ENCODE measurements at places on chromosomes 4 and X.

DNA sequence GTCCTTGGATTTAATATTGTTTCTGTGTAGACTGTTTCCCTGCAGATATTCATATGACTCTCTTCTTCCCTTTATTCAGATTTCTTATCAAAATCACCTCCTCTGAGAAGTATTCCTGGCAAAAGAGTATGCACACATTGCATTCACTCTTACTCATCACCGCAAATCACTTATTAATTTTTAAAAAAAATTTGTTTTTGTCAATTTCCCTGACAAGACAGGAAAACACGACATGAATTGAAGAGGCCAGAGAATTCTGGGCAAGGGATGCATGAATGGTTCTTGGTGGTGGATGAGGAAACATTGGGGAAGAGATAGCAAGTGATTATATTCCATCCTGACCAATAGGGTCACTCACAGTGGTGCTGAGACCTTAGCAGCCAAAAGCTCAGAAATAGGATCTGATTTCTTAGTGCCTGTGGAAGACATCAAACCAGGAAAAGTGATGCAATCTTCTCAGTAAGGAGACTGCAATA lies 522.5 kb upstream of the AGA start:
- no peak for DNase-seq

- no peak for DNase-seq
These were observed 5.9 kb downstream of the PHEX start for GRCh38 chrX:22037911-22038537.

- DNase-seq = no peak
These were observed 99.2 kb upstream of the ARSJ start for GRCh38 chr4:114078636-114079035.

GRCh38 chrX:85504381-85504780 lies 124.9 kb upstream of the POF1B start:
- DNase-seq = no peak

GRCh38 chr4:77471821-77472495 lies 133.7 kb upstream of the CXCL13 start:
- no peak for DNase-seq

DNA sequence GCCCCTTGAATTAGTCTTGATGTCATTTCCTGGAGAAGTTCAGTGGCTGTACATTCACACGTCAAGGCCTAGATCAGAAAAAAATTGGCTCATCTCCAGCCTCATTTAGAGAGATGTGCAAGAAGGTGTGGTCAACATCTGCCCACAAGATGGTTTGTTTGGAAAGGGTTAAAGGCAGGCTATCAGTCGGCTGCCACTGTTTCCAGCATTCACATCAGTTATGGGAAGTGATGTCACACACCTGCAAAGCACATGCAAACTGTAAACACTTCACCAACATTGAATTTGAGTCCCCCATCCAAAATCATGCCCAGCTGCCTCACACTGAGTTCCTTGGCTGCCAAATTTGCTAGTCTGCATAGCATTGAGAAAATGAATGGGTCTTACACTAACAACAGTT lies 498.3 kb upstream of the INTU start:
- no peak for DNase-seq

DNA sequence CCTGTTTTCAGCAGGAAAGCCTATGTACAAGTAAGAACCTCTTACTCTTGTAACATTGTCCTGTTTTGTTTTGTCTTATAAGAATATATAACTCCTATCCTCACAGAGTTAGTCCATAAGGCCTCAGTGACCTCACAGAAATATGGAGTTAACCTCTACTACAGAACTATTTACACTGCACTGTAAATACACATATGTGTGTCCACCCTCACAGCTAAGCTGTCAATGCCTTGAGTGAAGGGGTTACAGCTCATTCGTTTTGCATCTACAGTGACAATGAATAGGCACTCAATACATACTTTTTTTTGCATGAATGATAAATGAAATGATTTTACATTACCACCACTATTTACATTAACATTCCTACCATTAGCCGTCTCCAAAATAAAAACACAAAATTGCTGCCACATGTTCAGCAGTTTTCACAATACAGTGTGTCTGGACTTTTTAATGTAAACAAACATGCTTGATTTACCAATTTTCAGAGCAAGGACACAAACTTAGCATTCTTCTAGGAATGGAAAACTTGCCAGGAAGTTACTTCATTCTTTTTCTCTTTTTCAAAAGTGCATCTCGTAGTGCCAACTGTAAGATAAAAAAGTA lies 9.5 kb upstream of the NAAA start:
- DNase-seq = no peak

DNA sequence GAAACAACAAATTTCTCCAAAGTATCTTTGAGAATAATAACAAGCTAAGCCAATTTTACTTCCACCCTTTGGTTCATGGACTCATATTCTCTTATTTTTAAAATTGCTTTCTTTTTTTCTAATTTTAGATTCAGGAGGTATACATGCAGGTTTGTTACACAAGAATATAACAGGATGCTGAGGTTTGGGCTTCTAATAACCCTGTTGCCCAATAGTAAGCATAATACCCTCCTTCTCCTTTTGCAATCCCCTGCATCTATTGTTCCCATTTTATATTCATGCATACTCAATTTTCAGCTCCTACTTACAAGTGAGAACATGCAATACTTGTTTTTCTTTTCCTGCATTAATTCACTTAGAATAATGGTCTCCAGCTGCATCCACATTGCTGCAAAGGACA lies 202.3 kb upstream of the FSTL5 start:
- no peak for DNase-seq

DNA sequence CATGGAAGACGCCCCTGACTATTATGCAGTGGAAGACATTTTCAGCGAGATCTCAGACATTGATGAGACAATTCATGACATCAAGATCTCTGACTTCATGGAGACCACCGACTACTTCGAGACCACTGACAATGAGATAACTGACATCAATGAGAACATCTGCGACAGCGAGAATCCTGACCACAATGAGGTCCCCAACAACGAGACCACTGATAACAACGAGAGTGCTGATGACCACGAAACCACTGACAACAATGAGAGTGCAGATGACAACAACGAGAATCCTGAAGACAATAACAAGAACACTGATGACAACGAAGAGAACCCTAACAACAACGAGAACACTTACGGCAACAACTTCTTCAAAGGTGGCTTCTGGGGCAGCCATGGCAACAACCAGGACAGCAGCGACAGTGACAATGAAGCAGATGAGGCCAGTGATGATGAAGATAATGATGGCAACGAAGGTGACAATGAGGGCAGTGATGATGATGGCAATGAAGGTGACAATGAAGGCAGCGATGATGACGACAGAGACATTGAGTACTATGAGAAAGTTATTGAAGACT lies 3.6 kb downstream of the TSPYL2 start:
- no peak for DNase-seq

GRCh38 chr4:7003879-7004240 lies 39.3 kb upstream of the TADA2B start:
- no peak for DNase-seq

DNA sequence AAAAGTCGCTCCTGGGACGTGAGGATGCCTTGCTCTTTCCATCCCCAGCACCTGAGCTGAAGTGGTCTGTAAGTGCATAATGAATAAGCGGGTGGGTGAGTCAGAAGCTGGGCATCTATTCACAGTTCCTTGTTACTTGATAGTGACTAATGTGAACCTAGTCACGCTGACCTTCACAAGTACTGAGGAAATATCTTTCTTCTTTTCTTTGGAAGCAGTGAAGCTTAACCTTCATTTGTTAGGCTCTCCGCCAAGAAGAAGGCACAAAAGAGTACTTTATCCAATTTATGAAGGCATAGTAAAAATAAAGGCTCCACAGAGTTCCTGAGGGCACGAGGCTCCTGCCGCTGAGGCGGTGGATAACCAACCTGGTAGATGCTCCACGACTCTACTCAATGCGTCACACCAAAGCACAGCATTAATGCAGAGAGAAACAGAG lies 475.7 kb upstream of the SLIT2 start:
- DNase-seq = no peak

DNA sequence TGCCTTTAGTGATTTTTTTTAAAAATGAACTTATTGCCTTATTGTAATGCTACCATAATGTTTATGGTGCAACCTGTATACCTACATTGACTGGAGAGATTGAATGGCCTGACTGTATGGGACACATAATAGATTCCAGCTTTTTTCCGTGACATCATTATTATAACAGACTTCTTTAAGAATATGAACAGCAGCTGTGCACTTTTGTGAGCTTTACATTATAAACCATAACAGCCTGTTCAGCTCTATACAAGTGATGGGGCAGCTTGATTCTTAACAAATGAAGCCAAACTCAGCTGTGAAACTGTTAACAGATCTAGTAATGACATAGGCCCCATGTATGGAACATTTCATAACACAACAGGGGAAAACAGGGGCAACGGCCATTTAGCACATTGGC lies 187.0 kb downstream of the BMPR1B start:
- DNase-seq = no peak

GRCh38 chr4:124053872-124054538 lies 657.4 kb downstream of the SPRY1 start:
- DNase-seq = no peak

DNA sequence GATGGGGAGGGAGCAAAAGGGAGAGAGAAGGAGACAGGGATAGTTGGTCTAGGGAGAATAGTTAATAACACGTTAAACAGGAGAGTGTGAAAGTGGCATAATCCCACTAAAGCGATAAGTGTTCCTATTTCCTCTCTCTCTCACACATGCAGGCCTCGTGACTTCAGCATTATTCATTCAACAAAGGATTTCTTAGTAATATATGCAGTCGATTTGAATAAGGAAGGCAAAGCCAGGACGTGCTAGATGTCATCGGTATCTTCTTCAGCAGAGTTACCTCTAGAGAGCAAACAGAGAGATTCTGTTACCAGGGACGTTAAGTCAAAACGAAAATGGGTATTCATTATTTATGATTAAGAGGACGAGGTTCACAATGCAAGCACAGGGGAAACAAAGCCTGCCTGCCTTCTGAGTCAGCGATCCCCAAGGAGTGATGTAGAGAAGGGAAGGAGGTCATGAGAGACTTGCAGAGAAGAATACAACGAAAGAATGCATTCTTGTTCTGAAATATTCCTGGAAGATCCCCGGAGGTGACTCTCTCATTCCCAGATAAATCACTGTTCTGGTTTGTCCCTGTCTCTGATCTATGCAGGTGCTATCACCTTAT lies 1048.4 kb downstream of the NLGN4X start:
- no peak for DNase-seq

DNA sequence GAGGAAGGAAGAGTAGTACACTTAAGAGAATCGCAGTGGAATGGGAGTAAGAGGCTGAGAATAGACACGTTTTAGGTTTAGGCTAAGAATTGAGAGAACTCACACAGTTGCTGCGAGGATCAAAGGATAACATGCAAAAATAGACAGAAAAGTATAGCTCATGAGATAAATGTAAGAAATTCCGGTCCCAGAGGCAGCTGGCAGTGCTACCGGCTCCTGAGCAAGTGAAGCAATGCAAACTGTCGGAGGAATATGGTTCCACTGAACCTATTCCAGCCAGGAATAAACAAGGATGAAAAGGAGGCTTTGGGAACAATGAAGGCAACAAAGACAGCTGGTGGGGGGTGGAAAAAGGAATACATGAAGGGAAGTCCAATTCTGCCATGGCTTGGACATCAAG lies 191.8 kb downstream of the QDPR start:
- no peak for DNase-seq

DNA sequence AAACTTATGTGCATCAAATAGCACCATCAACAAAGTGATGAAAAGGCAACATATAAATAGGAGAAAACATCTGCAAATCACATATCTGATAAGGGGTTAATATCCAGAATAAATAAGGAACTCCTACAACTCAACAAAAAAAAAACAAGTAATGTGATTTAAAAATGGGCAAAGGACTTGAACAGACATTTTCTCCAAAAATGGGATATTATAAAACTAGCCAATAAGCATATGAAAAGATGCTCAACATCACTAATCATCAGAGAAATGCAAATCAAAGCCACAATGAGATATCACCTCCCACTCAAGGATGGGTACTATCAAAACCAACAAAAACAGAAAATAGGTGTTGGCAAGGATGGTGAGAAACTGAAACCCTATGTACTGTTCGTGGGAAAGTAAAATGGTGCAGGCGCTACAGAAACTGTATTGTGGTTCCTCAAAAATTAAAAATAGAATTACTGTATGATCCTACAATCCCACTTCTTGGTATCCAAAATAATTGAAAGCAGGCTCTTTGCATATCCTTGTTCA lies 2.4 kb downstream of the DNAJB14 start:
- DNase-seq = no peak

DNA sequence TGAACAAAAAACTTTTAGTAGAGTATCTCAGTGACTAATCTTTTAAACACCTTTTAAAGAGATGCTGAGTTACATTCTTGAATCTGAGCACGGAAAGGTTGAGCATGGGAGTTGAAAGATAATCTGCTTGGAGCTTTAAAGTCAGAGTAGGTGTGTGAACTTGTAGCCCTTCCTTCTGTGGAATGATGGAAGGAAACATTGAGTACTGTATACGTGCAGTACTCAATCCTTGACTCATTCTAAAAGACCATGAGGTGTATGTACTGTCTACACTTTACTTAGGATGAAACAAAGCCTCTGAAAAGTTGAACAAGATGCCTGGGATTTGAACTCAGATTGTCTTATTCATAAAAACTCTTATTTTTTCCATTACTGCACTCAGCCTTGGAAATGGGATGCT lies 3.4 kb downstream of the ENOPH1 start:
- no peak for DNase-seq

- no peak for DNase-seq
These were observed 86.1 kb downstream of the USP46 start for GRCh38 chr4:52572936-52573485.

DNA sequence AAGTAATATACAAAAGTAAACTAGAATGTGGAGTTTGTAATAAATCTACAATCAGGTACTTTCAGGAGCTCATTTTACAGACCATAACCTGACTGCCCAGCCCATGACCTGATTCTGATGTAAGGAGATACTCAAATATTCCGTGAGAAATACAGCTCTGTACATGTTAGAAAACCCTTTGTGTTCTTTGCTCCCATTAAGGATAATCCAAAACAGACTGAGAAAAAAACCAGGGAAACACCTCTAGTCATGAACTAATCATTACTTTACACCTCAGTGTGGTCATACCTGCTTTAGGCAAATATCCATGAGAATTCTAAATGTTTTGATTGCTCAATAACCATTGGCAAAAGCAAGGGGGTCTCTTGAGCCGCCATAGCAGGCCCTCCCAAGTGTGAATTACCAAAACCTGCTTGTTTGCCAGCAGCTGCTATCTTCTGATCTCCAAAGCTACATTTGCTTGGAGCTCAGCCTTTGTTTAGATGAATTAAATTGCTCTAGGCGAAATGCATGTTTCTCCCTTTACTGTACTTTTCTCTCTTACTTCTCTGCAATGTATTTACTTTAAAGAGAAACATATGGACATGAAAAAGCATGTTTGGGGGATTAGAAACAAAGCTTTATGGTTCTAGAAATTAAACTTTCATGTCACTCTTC lies 79.1 kb downstream of the ANKRD50 start:
- DNase-seq = no peak

GRCh38 chr4:2662598-2662997 lies 93.5 kb downstream of the TNIP2 start:
- no peak for DNase-seq

- no peak for DNase-seq
These were observed 76.3 kb downstream of the STK32B start for GRCh38 chr4:5127556-5127955.

GRCh38 chrX:37872303-37872655 lies 24.9 kb upstream of the DYNLT3 start:
- DNase-seq = no peak
